ENCODE measurements at places on chromosomes 5 and 9.

- DNase-seq = no peak
Measured at GRCh38 chr9:16689351-16689938, 181.0 kb downstream of the BNC2 start.

GRCh38 chr9:114958021-114958843 is 27.8 kb upstream of the TNFSF8 start:
- DNase-seq = no peak

DNA sequence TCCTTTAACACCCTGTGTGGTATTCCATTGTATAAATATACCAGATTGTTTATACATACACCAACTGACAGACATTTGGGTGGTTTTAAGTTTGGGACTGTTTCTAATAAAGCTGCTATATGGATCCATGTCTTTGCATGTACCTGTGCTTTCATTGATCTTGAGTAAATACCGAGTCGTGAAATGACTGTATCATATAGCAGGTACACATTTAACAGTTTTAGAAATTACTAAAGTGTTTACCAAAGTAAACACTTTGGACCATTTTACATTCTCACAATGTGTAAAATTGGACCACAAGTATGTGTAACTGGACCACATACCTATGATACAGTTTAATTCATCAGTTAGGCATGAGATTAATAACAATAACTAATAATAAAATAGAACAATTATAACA is 175.2 kb downstream of the FBXL17 start:
- no peak for DNase-seq

- no peak for DNase-seq
Measured at GRCh38 chr9:21761309-21761901, 41.0 kb upstream of the MTAP start.

- DNase-seq = no peak
Measured at GRCh38 chr5:107736638-107737037, 65.9 kb upstream of the EFNA5 start.

- no peak for DNase-seq
Measured at GRCh38 chr5:163565492-163565891, 60.1 kb downstream of the MAT2B start.

GRCh38 chr9:31745886-31746285 is 638.6 kb upstream of the ACO1 start:
- no peak for DNase-seq

- no peak for DNase-seq
Measured at GRCh38 chr9:82021198-82021597, 32.6 kb downstream of the SPATA31D1 start.

DNA sequence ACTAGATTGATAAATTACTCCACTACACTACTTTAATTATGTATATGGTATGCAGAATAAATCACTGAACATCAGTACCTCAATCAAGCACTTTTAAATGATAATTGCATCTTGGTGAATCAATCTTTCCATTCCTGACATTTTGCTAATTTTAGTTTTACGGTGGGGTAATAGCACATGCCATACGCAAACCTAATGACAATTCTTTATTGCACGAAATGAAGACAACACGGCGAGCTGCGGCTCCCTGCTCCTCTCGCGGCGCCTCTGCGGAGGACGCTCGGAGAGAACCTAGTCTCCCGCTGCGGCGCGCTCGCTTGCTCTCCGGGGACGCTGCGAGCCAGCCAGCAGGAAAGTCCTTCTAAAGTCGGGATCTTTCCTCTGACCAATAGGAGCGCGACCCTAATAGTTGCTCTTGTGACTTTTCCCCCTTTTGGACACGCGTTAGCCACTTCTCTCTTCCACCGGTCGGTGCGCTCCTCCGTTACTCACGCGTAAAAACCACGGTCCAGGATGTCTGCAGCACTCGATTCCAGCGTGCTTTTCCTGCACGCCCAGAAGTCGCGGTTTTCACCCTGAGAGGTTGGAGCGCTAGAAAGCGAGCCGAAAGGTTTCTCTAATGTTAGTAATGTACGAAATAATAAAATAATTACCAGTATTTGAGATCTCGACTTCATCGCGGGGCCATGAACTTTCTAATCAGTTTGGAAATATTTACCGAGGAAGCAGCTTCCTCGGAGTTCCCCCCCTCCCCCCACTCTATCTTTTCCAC is 1.0 kb upstream of the MEF2C start:
- no peak for DNase-seq
